ENCODE measurements at places on chromosomes 2 and 18. TPM values are rescaled to one million over a fixed set of nuclear protein-coding genes. Genes with fewer than 3 reads are reported as not detected.
A peak's percentile ranks its signal among the peaks of the same experiment; 100 is the strongest.

DNA sequence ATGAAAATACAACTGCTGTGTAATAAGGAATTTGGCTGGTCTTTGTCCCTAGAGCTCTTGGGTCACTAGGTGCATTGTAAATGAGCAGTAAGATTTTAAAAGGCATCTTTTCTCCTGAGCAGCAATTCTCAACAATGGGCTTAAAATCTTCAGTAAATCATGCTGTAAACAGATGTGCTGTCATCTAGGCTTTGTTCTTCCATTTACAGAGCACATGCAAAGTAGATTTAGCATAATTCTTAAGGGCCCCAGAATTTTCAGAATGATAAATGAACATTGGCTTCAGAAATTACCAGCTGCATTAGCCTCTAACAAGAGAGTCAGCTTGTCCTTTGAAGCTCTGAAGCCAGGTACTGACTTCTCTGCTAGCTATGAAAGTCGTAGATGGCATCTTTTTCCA lies 26.8 kb upstream of the SCRN3 start:
- no peak overlapping the region for H3K27ac ChIP-seq
- H3K4me3 ChIP-seq: no peak overlapping the region
- no peaks in the 10 kb centered on the region for H3K27me3 ChIP-seq
- DNase-seq: no peak
- H3K36me3 ChIP-seq: peaks cover 60% of the 10 kb centered on the region

- H3K27ac ChIP-seq: peak overlapping the region; percentile 99
- peaks cover 73% of the 10 kb centered on the region for H3K36me3 ChIP-seq
- peak overlapping the region; percentile 86 for H3K4me3 ChIP-seq
- H3K27me3 ChIP-seq: no peaks in the 10 kb centered on the region
- DNase-seq: no peak
Observed at GRCh38 chr2:174594456-174594855, 3.1 kb downstream of the WIPF1 start.

The FIGLA gene
- total RNA-seq: not detected

The RETSAT gene
- 21.5 TPM for total RNA-seq
